ENCODE measurements at places on chromosomes 13 and 19.

GRCh38 chr13:20512042-20512683, 13.5 kb downstream of the CRYL1 start:
- no peak for DNase-seq

- no peak for DNase-seq
Measured at GRCh38 chr13:63690672-63691071, 2275.0 kb upstream of the PCDH20 start.

DNA sequence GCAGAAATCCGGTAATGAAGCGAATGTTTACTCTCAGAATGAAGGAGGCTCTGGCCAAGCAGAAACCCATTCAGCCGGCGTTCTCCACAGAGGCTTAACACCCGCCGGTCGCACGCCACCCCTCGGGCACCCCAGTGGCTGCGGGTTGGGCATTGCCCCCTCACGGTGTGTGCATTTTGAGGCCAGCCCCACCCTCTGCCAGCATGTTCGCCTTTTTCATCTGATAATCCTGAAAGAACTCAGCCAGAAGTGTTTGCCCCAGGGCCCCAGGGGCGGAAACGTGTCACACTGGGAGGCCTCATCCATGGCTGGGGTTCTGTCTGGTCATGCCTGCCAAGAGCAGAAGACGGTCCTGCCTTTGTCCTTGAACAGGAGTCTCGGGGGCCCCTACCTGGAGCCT, 34.2 kb downstream of the COMP start:
- DNase-seq = no peak

GRCh38 chr13:96650301-96650886, 343.9 kb downstream of the OXGR1 start:
- DNase-seq = no peak

DNA sequence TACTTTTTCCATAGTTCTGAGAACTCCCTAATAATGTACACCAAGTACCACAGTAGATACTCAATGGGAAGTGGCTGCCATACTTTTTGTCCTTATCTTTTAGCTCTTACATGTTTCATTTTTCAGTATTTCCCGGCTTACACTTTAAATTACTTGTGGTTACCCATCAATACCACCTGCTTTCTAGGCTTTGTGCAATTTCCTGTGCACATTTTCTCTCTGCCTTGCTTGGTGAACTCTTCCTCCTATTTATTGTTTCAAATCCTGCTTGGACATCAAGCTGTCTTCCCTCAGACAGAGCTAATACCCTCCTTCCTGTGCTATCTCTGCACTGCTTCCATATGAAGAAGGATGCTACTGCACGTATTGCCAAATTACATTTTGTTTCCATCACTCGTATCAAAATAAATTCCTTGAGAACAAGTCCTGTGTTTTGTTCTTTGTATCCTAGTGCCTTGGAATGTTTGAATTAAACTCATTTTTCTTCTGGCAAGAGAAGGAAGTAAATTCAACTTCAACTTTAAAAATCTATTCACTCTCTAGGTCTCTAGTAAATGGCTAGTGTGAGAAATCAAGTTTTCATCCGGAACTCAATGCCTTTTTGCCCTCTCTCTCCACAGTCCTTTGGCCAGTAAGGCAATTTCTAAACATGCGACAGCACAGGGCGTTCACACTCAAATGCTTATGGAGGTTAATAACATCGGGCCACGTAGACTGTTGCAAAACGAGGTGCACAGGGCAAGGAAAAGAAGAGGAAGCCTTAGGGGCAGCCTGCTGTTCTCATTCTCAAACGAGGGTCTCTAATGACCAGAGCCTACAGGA, 5.6 kb downstream of the ZAR1L start:
- no peak for DNase-seq

GRCh38 chr13:98927951-98928927, 49.6 kb downstream of the DOCK9 start:
- DNase-seq = no peak

GRCh38 chr13:80237646-80238045, 103.3 kb downstream of the SPRY2 start:
- no peak for DNase-seq

GRCh38 chr19:48507911-48508439, 3.7 kb downstream of the LMTK3 start:
- no peak for DNase-seq

DNA sequence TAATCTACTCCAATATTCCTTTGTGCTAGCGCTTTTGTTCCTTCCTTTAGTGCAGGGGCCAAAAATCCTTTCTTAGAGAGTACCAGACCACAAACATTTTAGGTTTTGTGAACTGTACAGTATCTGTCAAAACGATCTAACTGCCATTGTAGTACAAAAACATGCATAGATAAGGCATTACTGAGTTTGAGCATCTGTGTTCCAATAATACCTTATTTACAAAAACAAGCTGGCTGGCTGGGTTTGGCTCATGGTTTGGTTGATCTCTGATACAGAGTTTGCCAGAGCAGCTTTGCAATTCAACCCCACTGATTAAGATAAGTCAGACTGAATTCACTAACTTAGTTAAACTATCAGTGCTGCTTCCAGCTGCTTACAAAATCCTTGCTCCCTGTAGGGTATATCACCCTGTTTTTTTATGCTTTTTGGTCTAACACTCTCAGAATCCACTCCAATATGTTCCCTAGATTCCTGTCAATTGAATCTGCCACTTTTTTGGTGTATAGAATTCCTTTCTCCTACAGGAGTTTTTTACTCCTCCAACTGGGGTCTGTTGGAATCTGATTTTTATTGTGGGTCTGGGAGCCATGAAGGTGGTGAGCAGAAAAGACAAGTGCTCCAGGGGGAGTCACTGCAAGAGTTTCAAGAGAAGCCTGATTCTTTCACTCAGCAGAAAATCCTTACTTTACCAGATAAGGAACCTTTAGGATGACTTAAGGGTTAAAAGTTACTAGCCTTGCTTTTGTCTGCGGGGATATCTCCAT, 1399.4 kb downstream of the EFNB2 start:
- no peak for DNase-seq

GRCh38 chr19:49730166-49730565, 32.9 kb downstream of the TSKS start:
- DNase-seq = no peak

DNA sequence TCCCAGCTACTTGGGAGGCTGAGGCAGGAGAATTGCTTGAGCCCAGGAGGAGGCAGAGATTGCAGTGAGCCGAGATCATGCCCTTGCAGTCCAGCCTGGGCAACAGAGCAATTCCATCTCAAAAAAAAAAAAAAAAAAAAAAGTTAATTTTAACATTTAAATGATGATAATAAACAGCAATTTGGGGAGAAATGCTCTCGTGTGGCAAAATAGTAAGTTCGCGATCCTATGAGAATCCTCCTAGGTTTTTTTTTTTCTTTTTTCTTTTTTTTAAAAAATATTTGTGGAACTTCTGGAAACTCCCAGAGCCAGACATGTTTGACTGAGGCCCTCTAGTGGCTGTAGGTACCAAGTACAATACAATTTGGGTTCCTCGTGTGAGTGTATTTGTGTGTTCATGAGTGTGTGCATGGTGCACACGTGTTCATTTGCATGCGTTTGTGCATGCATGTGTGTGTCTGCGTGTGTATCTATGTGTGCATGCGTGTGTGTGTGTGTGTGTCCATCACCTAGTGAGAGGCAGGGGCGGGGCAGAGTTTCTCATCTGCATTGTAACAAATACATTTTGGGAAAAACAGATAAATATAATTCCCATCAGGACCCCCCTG, 31.2 kb downstream of the TMPRSS9 start:
- DNase-seq = peak; percentile 76

DNA sequence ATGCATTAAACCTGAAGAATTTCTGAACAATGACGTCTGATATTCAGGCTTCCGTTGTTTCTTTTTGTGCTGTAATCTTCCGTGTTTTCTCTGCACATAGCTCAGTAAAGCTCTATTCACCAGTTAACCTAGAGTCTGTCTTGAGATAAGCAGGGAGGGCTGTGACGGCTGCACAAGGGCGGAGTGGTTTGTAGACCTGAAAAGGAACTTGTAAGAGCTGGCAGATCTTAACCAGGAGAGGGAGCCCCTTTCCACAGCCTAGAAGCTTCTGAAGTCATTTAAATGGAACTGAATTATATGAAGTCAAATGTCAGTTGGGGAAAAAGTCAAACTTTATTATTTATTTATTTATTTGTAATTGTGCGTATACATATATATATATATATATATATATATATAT, 27.5 kb downstream of the DPRX start:
- DNase-seq = peak; percentile 30

DNA sequence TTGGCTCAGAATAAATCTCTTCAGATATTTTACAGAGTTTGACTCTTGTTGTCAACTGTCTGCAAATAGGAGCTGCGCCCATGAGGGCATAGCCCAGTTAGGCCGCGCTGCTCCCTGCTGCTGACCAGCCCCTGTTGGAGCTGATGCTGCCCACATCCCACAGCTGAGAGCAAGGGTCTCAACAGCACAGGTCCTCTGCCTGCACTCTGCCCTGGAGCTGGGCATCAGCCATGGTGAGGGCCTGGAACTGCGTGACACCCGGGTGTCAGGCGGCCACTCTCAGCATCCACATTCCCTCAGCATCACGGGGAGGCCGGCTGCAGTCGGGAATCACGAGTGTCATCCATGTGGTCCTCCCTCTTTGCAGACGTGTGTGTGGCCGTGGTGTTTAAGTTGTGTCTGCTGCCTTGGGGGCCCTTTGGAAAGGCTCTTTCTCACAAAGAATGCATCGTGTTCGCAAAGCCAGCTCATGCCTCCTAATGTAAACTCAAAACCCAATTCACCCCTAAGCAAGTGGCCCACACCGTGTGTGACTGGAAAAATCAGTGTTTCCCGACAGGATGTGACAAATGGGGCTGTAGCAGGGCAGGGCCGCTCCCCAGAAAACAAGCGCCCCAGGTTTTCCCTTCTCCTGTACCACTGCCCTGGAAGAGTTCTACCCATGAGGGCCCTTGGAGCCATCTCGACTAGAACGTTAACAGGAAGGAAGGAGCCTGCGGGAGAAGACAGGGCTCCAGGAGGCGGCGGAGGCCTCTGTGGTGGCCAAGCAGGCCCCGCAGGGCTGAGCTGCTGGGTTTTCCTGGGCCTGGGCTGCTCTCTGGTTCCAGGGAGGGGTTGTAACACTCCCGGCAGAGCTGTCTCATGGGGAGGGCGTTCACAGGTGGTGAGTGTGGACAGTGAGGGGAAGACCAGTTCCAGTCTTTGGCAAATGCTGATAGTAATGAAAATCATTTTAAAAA, 20.3 kb downstream of the ATP11A start:
- DNase-seq = no peak

GRCh38 chr19:4803736-4804695, 12.5 kb downstream of the FEM1A start:
- DNase-seq = peak; percentile 55

DNA sequence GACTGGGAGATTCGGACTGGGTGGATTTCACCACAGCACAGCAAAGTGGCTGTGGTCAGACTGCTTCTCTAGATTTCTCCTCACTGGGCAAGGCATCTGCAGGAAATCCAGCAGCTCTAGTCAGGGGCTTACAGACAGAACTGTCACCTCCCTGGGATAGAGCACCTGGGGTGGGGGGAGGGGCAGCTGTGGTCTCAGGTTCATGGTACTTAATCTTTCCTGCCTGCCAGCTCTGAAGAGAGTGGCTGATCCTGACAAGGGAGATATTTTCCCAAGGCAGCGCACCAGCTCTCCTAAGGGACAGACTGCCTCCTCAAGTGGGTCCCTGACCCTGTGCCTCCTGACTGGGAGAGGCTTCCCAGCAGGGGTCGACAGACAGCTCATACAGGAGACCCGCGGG, 212.8 kb upstream of the KLF12 start:
- DNase-seq = no peak

- DNase-seq = peak; percentile 23
Measured at GRCh38 chr19:40089462-40089861, 1.3 kb downstream of the ZNF780A start.

GRCh38 chr13:33464345-33464744, 178.8 kb upstream of the STARD13 start:
- DNase-seq = no peak

DNA sequence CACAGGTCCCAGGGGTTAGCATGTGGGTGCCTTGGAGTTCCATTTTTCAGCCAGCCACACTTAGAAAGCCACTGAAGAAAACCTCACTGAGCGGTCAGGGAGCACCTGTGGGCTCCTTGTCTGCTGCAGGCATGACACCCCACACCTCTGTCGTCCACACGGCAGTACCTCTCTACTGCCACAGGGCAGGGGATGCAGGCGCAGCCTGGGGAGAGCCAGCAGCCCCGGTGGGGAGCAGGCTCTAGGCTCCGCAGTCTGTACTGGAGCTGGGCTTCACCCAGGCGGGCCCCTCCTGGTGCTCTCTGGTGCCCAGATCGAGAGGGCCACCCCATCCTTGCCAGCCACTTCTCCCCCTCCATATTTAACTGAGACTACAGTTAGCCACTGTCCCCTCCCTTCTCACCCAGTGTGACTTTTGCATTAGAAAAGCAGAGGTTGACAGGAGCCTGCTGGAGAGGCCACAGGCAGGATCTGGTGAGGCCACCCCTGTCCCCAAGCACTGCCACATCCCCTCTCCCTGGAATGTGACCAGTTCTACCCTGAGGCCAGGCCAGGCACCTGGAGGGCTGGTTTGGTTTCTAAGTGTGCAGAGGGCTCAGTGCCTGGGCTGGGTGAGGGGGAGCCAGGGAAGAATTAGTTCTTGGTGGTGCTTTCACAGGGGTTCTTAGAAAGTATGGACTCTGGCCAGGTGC, 104.4 kb downstream of the KDM4B start:
- DNase-seq = no peak

All from DMS53 (cell line).